Cortex of kidney (tissue), 1 donor: ENCODE measurements at places on chromosomes 5 and 9.

DNA sequence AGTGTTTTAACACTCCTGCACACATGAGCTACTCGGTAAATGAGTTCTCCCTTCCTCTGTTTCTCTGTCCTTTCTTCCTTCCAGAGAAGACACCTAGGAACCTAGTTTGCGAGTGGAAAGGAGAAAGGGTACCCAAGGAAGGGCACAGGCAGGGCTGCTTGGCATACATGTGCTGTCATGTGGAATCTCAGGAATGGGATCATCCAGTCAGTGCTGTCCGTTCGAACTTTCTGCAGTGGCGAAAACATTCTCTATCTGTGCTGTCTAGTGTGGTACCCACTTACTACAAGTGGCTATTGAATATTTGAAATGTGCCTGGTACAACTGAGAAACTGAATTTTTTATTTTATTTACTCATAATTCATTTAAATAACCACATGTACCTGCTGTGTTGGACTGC lies 28.0 kb downstream of the NLN start:
- no peak for DNase-seq

DNA sequence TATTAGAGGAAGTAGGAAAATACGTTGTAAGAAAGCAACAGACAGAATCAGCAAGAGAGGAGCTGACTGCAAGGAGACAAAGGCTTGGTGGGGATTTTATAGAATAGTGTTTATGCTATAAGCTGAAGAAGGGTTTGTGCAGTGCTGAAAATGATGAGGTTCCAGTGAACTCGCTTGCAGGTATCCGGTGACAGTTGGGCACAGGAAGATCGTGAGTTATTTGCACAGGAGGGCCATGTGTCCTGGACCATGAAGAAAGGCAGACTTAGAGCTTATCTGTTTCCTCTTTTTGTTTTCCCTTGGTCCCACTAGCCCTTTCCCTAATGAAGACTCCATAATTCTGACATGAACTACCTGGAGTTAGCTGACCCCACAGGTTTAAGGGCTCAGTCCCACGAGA lies 61.4 kb downstream of the NXNL2 start:
- DNase-seq: no peak

- no peak for DNase-seq
Measured at GRCh38 chr5:134138416-134139376, 24.2 kb downstream of the TCF7 start.

GRCh38 chr5:56026863-56027300 lies 32.1 kb upstream of the IL6ST start:
- no peak for DNase-seq

DNA sequence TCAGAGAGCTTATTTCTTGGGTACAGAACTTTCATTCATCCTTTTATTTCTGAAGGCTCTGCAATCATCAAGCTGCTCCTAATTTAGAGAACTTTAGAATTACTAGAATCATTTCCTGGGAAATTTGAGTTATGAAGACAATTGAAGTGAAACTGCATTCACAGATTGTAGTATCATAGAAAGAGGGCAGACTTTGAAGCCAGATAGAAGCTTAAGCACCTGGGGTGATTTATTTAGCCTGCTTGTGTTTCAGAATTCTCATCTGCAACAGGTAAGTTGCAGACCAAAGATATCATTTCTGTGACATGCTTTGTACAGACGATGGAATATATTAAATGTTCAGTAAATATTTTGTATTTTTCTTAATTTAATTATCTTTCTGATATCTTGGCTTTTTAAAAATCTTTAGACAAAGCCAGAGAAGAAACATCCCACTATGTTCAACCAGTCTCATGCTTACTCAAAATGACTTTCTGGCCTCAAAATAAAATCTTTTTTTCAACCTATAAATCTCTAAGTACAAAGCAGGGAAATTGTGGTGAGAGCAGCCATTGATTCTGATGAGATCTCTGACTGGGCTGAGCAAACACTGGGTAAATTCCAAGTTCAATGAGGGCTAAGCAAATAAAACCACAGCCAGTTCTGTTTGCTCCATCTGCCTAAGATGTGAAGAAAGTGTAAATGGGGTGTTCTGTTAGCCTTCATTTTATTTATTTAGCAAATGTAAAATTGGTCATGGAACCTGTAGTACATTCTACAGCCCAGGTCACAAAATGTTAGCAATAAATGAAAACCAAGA lies 264.7 kb upstream of the CCNG1 start:
- no peak for DNase-seq

DNA sequence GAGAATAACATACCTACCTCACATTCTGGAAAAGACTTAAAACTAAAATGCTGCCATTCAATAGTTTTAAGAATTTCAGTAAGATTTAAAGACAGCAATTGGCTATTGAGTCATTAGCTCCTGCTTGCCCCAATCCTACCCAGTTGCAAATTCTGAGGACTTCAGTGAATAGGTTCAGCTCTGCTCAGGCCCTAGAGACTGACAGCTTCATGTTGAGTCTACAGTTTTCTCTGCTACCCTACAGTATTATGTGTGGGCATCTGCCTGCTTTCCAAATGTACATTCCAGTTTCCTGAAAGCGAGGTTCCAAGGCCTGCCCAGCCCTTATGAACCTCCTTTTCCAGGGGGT lies 61.5 kb downstream of the ARSB start:
- no peak for DNase-seq

- DNase-seq: no peak
Measured at GRCh38 chr9:72268961-72269360, 96.0 kb downstream of the ZFAND5 start.

GRCh38 chr9:134040781-134041648 lies 15.7 kb downstream of the BRD3OS start:
- no peak for DNase-seq

DNA sequence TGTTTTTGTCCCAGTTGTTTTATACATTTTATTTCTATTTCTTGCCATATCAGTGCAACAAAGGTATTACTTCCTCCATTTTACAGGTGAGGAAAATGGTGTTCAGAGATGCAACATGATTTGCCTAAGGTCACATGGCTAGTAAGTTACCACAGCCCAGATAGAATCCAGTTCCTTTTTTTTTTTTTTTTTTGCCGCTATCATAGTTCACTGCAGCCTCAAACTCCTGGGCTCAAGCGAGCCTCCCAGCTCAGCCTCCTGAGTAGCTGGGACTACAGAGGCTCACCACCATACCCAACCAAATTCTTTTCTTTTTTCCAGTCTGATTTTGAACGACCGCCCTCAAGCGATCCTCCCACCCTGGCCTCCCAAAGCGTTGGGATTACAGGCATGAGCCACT lies 480 bp upstream of the CCDC69 start:
- DNase-seq: no peak

DNA sequence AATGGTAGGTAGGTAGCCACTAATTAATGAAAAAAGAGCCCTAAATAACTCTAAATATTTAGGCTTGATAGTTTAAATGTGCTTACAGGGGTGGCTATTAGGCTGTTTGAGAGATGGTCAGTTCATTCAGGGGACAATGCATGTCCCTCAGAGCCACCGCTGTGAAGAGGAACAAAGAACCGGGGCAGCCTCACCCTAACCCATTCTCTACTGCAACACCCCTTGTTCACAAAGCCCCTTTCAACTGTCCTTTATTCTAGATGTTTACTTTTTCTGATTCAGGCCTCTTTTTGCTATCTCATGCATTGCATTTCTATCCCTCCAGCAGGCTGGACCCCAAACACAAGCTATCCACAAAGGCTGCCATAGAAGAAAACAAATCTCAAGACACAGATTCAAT lies 906.7 kb downstream of the NR2F1-AS1 start:
- DNase-seq: no peak

DNA sequence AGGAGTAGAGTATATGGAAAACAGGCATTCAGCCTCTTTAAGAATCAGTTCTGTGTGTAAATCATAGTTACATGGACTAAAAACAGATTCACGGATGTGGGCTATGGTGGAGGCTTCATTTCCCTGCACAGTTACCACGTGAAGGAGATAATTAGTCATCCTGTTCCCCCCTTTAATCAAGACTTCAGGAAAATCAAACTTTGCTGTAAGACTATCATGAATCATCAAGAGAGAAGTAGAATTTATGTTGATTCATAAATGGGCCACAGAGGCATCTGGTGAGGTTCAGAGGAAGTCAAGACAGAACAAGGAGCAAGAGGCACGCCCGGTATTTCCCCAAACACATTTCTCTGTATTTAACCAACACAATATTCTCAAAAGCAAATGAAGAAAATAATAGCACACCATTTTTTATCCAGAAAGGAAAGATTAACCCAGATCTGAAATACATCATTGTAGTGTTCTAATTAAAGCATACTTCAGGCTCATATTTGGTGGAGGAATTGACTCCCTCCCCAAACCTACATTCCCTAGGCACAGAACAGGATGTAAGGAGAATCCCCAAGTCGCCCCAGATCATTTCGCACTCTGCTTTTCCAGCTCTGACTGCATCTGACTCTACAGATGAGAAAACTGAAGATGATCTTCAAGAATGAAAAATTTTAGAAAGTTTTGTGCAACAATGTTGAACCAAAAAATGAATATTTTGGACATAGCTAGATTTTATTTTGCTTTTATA lies 175.8 kb upstream of the GAS1 start:
- no peak for DNase-seq

DNA sequence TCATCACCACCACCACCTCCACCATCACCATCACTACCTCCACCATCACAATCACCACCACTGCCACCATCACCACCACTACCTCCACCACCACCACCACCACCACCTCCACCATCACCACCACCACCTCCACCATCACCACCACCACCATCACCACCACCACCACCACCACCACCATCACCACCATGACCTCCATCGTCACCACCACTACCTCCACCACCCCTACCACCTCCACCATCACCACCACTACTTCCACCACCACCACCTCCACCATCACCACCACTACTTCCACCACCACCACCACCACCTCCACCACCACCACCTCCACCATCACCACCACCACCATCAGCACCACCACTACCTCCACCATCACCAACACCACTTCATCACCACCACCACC lies 23.5 kb upstream of the ADCY2 start:
- no peak for DNase-seq
